ENCODE measurements at places on chromosomes 16 and 17. TPM values are rescaled to one million over a fixed set of nuclear protein-coding genes. Genes with fewer than 3 reads are reported as not detected.

GRCh38 chr17:6668727-6669425 is 17.3 kb downstream of the C17orf100 start:
- peaks cover 7% of the 10 kb centered on the region for H3K4me1 ChIP-seq
- no peak overlapping the region for H3K4me3 ChIP-seq
- H3K27me3 ChIP-seq: peaks cover 7% of the 10 kb centered on the region
- DNase-seq: no peak
- H3K36me3 ChIP-seq: peaks cover 2% of the 10 kb centered on the region

DNA sequence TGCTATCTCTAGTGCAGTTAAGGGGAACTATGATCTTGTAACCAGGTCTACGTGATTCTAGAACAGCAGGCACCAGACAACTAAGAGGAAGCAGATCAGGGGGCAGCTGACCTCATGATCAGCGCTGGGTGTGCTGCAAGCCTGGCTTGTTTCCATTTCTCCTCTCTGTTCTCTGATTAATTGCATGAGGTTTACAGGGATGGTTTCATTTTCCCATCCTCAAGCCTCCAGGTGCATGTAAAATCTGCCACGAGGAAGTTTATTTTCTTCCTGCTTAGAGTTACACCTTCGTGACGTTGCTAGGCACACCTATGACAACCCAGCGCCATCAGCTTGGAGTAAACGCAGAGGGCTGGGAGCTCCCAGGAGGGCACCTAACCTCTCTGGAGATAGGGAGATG is 4.3 kb upstream of the NUPR1 start:
- no peak overlapping the region for H3K4me3 ChIP-seq
- H3K27me3 ChIP-seq: peaks cover 6% of the 10 kb centered on the region
- no peak overlapping the region for H3K27ac ChIP-seq
- H3K36me3 ChIP-seq: no peaks in the 10 kb centered on the region

DNA sequence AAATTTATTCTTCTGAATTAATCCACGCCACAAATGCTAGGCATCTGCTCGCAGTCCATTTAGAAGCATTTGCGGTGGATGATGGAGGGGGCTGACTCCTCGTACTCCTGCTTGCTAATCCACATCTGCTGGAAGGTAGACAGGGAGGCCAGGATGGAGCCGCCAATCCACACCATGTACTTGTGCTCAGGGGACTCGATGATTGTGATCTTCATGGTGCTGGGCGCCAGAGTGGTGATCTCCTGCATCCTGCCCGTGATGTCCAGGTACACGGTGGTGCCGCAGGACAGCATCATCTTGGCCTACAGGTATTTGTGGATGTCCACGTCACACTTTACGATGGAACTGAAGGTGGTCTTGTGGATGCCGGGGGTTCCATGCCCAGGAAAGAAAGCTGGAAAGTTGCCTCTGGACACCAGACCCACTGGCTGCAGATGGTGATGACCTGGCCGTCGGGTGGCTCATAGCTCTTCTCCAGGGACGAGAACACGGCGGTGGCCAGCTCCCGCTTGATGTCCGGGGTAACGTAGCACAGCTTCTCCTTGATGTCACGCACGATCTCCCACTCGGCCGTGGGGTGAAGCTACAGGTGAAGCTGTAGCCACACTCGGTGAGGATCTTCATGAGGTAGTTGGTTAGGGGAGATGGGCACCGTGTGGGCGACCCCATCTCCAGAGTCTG is 7.5 kb upstream of the HEATR3 start:
- no peak overlapping the region for H3K4me3 ChIP-seq
- H3K4me1 ChIP-seq: no peaks in the 10 kb centered on the region
- peaks cover 2% of the 10 kb centered on the region for H3K36me3 ChIP-seq
- H3K27ac ChIP-seq: no peak overlapping the region
- H3K27me3 ChIP-seq: peaks cover 8% of the 10 kb centered on the region

DNA sequence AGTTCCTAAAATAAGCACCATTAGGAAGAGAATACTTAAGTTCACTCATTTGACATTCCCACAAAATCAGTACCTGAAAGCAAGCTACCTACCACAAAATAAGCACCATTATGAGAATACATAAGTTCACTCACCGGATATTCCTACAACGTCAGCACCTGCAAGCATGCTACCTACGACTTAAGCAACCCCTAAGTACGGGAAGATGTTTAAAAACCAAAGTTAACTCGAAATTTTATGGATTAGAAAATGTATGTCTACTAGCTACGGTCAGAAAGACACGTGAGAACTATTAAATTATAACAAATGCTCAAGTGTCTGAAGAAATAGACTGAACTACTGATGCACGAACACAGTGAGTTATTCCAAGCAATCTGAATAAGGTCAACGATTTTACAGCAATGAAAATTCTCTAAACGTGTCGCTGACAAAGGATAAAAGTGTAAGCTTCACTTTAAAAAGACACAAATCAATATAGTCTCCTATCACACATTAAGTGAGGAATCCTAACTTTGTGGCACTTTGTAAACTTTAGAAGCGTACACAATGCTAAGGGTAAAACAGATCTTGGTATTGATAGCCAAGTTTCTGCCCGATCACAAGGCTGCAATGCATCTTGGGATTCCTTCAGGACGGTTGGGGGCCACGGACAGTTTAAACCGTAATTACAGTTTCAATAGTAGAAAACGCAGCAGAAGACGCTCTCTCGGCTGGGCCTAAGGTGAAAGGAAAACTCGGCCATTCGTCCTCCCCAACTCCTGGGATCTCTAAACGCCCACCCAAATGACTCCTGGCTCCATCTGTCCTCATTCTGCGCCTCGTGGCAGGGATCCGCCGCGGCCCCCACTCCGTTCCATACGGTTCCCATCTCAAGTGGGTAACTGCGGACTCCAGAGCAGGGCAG is 1.3 kb downstream of the GSPT1 start:
- H3K4me3 ChIP-seq: peak overlapping the region; percentile 91
- peak; percentile 15 for DNase-seq
- H3K27ac ChIP-seq: peak overlapping the region; percentile 92
- peaks cover 15% of the 10 kb centered on the region for H3K36me3 ChIP-seq

Gene CORO7
- total RNA-seq: 87.9 TPM
